Progenitor cell of endocrine pancreas (in vitro differentiated cells): ENCODE measurements at places on chromosomes 16 and 17.

DNA sequence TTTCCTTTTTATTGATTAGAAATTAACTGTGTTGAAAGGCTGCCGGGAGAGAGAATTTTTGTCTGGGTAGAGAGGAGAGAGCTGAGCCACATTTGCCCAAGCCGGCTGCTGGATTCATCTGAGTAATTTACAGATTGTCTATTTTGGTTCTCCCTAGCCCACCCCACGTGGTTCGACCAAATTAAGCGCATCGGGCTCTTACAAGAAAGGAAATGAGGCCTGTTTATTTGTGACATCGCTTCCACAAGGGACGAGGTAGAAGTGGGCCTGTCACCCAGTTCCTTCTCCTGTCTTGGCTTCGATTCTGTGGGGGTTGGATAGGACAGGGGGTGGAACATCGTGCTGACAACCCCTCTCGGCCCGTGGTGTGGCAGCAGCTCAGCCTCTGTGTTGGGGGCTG, 42.9 kb downstream of the SYT17 start:
- no peak for DNase-seq

- no peak for DNase-seq
These were observed 6.8 kb upstream of the ZNF200 start for GRCh38 chr16:3241761-3242160.

DNA sequence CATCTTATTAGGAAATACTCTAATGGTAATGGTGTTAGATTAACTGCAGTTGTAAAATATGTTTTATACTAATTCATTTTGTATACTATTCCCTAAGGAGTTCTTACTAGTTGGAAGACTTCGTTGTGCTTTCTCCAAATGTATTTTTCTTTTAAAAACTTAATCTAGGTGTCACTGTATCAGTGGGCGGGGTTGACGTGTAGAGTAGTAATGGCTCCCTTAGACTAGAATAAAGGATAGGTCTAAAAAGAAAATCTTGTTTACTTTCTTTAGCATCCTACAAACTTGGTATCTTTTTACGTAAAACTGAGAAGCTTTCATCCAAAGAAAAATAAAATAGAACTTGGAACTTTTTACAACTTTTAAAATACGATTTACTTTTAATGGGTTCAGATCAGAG, 55.0 kb upstream of the MRC2 start:
- no peak for DNase-seq

- no peak for DNase-seq
These were observed 31.4 kb upstream of the RPH3AL start for GRCh38 chr17:383771-384621.

DNA sequence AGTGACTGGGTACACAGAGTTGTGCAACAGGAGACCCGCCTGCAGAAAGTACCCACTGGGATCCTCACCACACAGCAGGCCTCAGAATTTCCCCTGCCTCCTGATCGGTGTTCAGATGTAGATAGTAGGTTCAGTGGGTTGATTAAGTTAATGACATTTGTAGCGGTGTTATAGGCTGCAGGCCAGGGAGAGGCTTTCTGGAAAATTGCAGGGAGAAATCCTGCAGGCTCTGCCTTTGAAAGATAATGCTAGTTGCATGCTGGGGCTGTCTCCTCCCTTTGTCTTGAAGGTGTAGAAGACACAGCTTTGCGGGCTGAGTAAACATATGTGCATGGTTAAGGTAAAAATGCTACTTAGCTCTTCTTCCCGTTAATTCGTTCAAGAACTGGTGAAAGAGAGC, 406.3 kb upstream of the RBFOX1 start:
- DNase-seq, result no peak

- no peak for DNase-seq
These were observed 19.8 kb upstream of the NF1 start for GRCh38 chr17:31074772-31075555.

DNA sequence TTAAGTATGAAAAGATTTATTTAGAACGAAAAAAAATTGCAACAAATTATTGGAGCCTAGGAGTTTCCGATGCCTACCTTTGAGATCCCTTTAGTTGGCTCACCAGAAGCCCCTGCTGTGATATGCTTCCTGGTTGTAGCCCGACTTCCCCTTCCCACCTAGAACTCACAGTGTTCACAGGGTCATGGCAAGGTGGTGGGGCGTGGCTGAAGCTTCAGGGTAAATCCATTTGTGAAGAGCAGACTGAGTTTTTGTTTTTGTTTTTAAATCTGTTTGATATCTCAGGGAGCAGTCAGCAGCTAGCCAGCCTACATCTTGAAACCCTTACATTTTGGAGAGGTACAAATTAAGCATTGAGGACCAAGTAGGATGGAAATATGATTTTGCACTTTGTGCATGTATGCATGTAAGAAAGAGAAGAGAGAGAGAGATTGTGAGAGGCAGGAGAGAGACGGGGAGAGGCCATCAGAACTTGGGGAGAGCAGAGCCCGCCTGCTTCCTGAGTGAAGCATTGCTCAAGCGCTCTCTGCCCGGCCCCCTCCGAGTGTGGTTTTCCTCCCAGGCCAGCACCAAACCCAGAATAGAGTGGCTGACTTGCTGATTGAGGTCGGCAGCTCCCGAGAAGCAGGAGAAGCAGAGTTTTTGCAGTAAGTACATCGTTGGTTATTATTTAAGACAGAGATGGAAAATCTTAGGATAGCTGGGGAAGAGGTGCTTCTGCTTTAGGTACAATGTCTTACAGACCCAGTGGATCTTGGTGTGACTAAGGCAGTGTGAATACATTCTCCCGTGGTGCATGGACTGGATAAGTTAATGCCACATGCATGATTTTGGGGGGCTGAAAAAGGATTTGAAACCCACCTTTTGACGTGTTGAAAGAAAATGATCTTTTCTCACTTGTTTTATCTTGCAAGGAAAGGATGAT, 64.2 kb downstream of the SPECC1 start:
- no peak for DNase-seq

DNA sequence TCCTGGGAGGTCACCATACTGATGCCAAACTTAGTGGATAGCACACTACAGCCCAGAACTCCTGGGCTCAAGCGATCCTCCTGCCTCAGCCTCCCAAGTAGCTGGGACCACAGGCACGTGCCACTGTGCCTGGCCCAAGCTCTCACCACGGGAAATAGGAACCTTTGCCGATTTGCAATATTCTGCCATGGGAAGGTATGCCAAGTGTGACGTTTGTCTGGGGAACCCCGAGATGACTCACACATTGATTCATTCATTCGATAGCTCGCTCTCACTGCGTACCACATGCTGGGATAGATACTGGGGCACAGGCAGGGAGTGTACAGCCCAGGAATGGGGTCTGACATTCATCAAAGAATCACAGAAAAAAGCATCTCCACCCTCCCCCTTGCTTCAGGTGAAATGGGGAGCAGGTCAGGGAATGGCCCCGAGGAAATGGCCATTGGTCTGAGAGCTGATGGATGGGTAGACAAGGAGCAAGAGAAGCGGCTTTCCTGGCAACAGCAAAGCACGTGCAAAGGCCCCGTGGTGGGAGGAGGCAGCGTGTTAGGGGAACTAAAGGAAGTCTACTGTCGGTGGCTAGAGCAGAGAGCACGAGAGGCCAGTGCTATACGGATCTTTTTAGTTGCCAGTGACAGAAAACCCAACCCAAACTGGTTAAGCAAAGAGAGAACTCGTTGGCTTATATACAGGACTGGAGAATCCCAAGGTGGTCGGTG, 44.1 kb downstream of the DNAH17 start:
- no peak for DNase-seq

GRCh38 chr17:63455417-63455816, 9.3 kb upstream of the CYB561 start:
- no peak for DNase-seq

DNA sequence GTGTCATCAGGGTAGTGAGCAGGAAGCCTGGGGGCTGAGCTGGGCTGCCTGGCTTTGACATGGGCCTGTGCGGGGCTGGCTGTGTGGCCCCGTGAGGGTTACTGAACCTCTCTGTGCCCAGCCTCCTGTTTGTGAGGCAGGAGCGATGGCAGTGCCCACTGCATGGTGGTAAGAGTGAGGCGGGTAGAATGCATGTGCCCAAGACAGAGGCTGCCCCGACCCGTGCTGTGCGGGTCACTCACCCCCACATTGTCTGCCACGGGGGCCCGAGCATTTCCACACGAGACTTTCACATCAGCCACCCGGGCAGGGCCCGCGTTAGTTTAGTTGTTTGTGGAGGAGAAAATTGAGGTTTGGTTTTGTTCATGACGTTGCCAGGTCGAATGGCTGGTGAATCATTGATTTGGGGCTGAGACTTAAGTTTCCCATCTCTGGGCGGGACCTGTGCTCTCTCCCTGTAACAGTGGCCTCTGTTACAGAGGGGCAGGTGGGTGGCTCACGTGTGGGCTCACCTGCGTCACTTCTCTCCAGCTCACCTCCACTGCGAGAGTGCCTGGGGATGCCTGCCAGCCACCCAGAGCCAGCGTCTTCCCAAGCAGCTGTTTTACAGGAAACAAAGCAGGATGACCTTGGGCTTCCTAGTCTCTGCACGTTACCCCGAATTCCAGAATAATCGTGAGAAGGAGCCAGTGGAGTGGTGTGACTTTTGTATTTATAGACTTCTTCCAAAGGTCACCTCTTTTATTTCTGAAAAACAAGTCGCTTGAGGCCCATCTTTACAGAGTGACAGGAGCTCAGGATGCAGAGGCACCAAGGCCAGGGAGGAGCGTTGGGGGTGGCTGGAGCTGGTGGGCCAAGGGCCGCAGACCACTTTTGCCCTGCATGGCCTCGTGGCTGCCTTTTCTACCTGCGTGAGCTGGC, 150.6 kb downstream of the RPTOR start:
- no peak for DNase-seq

DNA sequence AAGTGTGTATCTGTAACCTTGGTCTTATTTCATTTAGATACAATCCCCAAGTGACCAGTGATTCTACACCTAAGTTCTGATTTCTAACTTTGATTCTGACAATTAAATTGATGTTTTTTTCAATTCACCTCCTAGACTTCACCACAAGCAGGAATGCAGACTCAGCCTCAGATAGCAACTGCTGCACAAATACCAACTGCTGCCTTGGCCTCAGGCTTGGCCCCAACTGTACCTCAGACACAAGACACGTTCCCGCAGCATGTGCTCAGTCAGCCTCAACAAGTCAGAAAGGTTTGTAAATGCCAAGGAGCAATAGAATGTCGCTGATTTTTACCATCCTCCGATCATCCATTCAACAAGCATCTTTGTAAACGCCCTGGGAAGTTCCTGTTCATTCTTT, 177.7 kb downstream of the MRTFB start:
- no peak for DNase-seq

DNA sequence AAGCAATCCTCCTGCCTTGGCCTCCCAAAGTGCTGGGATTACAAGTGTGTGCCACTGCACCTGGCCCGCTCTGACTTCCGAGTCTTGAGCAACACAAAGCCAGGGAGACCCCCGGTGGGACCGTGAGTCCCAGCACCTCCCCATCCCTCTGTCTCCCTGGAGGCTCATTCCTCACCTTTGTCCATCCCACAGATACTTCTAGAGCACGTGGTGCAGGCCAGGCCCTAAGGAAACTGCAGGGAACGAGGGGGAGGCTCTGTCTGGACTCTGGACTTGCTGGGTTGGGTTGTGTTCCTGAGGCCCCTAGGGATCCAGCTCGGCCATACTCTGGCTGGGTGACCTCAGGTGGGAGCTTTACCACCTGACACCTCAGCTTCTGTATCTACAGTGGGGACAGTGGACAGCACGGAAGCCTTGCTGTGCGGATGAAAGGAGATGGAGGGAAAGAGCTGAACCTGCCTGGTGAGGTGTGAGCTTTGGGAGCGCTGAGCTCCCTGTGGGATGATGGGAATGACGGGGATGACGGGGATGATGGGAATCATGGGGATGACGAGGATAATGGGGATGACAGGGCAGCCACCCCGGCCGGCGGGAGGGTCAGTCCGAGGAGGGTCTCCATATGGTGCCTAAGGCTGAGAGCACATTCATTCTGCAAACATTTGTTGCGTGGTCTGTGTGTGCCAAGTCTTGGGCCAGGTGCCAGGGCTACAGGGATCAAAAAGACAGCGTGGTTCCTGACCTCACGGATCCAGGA, 26.6 kb downstream of the C16orf74 start:
- DNase-seq, result no peak

GRCh38 chr16:24815021-24815420, 30.7 kb upstream of the SLC5A11 start:
- no peak for DNase-seq

DNA sequence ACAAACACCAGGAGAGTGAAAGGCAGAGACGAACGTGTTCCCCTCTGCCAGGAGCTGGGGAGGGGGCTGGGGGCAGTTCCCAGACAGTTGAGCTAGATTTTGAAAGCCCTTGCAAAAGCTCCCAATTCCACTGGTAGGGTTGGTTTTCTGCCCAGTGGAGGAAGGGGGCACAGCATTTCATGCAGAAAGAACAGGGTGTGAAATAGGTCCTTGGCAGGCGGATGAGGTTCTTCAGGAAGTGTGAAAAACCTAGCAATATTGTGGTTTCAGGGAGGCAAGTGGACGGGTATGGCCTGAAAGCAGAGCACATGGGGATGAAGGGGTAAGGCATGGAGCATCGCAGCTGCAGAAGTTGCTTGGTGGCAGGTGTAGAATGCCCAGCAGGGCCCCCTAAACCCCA, 248.3 kb downstream of the KATNIP start:
- no peak for DNase-seq

GRCh38 chr17:66401364-66401763, 99.0 kb downstream of the PRKCA start:
- DNase-seq, result no peak

DNA sequence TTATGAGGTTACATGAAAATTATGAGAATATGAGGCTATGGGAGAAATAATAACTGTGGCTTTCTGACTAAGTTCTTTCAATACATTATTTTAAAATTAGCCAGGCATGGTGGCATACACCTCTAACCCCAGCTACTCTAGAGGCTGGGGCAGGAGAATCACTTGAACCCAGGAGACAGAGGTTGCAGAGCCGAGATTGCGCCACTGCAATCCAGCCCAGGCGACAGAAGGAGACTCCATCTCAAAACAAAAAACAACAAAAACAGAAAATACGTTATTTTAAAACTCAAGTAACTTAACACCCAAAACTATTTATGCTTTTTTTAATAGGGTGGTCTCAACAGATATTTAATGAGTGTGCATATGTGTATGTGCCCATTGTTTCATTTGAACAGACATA, 2.4 kb upstream of the RFFL start:
- no peak for DNase-seq

DNA sequence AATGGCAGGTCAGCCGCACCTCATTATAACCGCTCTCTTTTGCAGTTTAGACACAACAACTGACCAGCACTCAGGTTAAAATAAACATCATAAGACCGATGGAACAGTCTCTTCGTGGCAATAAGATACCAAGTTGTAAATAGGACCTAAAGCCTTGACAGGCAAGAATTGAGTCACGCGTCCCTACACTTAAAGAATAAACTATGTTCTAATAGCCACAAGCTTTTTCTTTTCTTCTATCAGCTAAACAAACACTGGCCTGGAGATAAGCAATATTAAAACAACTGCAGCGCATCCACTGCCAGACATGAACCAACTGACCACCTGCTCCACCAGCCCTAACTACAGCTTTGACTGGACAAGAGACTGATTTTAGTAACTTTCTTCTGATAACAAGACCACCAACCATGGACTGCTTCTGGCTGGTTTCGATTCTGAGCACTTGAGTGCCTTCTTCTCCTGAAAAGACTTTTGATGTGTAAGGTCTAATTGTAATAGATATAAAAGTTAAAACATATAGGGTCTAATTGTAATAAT, 17.5 kb downstream of the SLFN12L start:
- no peak for DNase-seq

GRCh38 chr16:87704754-87705353, 60.9 kb downstream of the KLHDC4 start:
- DNase-seq, result no peak

- DNase-seq, result no peak
These were observed 10.5 kb downstream of the TFAP4 start for GRCh38 chr16:4262303-4262835.
